Mesendoderm (in vitro differentiated cells): ENCODE measurements at places on chromosomes 2 and 18.

DNA sequence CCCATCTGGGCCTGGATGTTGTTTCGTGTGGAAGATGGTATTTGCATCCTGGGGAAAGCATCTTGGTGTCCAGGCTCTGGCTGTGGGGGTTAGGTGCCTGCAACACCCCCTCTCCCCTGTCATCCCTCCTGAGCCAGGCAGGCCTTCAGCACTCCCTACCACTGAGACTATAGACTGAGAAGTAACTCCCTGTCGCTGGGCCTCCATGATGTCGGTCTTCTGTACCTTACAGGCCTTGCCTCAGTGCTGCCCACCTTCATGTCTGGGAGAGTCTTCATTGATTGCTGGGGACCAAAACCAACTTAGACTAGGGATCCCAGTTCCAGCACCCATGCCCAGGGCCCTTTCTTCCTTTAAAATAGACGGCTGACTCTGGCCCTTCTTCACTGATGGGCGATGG is 33.1 kb upstream of the DNMT3A start:
- DNase-seq, result no peak

GRCh38 chr2:34069604-34070003 is 470.5 kb upstream of the FAM98A start:
- DNase-seq, result no peak

GRCh38 chr2:151927501-151928221 is 99.4 kb upstream of the ARL5A start:
- peak; percentile 9 for DNase-seq

- no peak for DNase-seq
These were observed 450.2 kb upstream of the KLHL29 start for GRCh38 chr2:22934747-22935146.

DNA sequence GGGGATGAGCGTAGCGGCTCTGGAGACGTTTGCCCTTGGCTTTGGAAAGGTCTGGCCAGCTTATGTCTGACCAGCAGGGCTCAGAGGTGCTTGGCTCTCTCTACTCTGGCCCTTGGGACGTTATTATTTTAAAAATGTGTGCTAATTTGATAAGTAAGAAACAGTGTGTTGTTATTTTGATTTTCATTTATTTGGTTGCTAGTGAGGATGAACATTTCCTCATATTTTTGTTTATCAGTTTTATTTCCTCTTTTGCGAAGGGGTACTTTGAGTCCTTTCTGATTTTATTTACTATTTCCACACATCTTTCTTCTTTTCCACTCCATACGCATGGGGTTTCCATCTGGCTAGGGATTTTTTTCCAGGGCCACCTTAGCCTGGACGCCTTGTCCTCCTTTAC is 11.4 kb downstream of the CXCR4 start:
- DNase-seq, result no peak

- DNase-seq, result no peak
These were observed 159.8 kb downstream of the TAF4B start for GRCh38 chr18:26386002-26386401.

GRCh38 chr2:196592911-196593881 is 46.3 kb upstream of the CCDC150 start:
- DNase-seq, result peak; percentile 79

- no peak for DNase-seq
These were observed 480.3 kb downstream of the BCL11A start for GRCh38 chr2:60073201-60073600.

GRCh38 chr2:241568726-241569125 is 10.2 kb downstream of the BOK start:
- no peak for DNase-seq

DNA sequence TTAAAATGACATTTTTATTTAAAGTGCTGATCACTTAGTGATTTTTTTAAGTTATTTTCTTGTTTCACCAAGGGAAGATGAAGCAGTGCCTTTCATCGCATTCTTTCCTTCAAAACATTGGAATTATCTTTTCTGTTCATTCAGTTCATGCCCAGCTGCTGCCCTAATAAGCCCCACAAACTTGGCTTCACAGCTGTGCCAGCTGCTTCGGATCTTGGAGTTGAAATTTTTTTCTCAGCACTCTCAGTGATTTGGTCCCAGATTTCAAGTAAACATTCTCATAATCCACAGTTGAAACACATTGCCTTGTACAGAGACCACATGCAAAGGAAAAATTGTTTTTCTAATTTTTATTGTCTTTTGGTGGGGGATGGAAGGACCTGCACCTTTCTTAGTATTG is 353.3 kb upstream of the LRP1B start:
- no peak for DNase-seq

GRCh38 chr2:42954227-42954962 is 162.0 kb upstream of the HAAO start:
- peak; percentile 65 for DNase-seq

GRCh38 chr2:84654414-84654813 is 138.1 kb downstream of the DNAH6 start:
- DNase-seq, result no peak

DNA sequence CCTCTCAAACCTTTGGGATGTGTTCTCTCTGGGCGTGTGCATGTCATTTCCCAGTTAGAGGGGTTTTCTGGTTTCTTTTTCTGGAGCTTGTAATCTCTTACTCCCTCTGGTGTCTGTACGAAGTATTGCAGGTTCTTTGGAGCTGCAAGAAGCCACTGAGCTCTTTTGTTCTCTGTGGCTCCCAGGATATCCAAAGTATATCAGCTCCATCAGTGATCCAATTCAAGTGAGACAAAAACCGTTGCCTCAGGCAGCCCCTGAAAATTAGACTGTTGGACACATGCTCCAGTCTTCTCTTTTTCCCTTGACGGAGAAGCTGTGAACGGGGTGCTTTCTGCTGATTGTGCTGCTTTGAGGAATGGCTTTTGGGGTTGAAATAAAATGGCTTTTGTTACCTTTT is 59.0 kb upstream of the LDLRAD4 start:
- peak; percentile 86 for DNase-seq

DNA sequence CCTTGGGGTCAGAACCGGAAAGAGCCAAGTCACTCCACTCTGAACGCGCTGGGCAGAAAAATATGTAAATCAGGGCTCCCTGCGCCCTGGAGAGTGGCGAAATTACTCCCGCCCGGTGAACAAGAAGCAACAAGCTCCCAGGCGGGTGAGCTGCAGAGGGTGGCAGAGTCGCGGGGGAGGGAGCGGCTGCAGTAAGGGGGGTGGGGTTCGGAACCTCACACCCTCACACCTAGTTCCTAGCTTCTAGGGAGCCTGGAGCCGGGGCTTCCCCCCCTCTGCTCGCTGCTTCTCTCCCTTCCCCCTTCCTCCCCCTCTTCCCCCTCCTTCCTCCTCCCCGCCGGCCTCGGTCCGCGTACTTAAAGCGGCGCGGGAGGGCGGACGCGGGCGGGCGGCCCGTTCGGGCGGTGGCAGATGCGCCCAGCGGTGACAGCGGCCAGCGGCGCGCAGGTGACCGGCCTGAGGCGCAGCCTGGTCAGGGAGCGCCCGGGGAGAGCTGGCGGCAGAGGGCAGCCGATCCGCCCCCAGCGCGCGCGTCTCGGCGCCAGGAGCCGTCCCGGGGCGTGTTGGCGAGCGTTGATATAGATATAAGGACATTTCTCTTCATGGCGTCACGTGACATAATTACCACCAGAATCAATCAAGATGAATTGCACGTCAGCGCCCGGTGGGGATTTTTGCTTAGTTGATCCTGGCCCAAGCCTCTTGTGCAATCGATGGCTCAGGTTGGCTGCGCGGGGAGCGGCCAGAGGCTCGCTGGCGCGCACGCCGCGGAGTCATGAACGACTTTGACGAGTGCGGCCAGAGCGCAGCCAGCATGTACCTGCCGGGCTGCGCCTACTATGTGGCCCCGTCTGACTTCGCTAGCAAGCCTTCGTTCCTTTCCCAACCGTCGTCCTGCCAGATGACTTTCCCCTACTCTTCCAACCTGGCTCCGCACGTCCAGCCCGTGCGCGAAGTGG is at the start of gene HOXD11:
TSS of gene HOXD11 (plus strand) at position 700 of the 959 bp plus-strand sequence. CDS start at position 776, 76 bp downstream.
- peak; percentile 75 for DNase-seq

DNA sequence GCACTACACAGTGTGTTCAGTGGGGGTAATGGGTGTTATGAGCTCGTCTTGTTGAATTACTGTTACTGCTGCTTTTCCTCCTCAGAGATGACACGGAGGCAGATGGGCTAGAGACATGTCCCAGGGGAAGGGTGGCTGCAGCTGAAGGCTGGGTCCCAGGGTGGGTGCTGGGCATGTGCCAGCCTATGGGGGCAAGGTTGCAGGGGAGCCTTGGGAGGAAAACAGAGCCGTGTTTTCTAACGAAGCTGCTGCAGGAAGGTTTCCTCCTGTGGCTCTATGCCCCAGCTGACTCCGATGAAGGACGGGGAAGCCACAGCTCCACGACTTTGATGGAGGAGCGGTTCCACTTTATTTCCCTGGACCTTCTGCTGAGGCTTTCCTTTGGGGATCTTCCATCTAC is 42.4 kb downstream of the ASB18 start:
- no peak for DNase-seq

DNA sequence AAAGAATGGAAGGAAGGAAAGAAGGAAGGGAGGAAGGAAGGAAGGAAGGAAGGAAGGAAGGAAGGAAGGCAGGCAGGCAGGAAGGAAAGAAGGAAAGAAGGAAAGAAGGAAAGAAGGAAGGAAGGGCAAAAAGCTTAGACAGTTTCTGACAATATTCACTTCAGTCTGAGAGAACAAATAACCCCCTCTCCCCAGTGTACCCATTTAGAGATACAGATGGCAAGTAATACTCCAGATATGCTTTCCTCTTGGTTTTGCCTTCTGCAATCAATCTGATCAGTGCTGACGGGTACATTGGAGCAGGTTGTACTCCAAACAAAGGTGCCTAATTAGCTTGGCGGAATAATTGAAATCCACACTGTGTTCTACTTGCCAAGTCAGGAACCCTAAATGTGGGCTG is 534.6 kb upstream of the TMEFF2 start:
- DNase-seq, result no peak

- peak; percentile 65 for DNase-seq
These were observed 807.5 kb downstream of the MBD2 start for GRCh38 chr18:53417003-53417402.

DNA sequence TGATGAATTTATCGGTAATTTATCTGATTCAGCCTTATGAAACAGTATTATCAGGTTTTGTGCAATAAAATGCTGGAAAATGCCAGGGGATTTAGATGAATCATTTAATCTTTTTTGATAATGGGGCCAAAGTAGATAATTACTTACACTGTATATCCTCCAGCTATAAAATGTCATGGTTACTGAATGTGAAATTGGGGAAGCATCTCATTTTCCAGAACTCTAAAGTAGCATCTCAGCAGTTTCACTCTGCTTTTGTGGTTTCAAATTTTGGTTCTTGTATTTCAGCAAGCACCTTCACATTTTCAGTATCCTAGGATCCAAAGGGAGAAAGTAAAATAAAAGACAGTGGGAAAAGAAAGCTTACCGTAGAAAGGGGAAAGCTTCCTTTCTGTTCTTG is 12.8 kb downstream of the ANKRD62 start:
- no peak for DNase-seq

- no peak for DNase-seq
These were observed 179.6 kb downstream of the LAMA1 start for GRCh38 chr18:6938003-6938402.

GRCh38 chr2:130342020-130342532 is 621 bp upstream of the IMP4 start:
- DNase-seq, result peak; percentile 99

- DNase-seq, result no peak
These were observed 1.5 kb downstream of the HOXD1 start for GRCh38 chr2:176189681-176190641.

GRCh38 chr2:46461709-46462171 is 17.6 kb upstream of the TMEM247 start:
- DNase-seq, result no peak

DNA sequence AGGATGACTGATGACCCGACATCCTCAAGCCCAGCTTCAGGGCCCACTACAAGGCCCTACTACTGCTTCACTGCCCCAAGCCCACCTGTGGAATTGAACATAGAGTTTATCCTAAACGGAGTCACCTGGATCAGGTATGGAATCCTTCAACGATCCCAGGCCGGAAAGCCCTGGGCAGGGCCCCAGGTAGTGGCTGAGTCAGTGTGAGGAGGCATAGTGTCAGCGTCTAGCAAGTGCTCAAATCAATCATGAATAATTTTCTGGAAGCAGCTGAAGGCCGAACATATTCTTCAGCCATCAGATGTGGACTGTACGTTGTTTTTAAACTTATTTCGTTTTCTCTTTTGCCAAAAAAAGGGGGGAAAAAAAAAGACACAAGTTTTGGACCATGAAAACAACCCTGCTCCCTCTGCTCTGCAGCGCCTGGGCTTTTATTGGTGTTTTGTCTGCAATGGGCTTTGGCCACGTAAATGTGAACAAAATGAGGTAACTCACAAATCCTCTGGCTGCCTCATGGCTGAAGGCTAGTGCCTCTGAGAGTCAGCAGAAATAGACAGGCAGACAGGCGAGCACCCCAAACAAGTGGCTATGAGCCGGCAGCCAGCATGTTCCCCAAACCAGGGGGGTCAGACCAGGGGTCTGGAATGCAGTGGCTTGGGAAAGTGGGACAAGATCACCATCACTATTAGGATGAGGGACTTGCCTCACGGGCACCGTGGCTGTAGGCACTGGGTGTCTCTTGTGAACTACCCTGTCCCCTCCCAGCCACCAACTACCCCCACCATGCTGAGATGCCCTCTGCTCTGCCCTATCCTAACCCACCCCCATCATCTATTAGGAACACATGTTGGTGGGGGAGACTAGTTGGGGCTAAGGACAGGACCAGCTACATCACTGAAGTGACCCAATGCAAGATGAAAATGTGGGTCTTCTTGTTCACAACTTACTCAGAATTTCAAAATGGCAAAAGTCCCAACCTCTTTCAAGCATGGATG is 51.4 kb downstream of the TTC32 start:
- no peak for DNase-seq

- DNase-seq, result no peak
These were observed 51.1 kb downstream of the MYO1B start for GRCh38 chr2:191296083-191297006.

DNA sequence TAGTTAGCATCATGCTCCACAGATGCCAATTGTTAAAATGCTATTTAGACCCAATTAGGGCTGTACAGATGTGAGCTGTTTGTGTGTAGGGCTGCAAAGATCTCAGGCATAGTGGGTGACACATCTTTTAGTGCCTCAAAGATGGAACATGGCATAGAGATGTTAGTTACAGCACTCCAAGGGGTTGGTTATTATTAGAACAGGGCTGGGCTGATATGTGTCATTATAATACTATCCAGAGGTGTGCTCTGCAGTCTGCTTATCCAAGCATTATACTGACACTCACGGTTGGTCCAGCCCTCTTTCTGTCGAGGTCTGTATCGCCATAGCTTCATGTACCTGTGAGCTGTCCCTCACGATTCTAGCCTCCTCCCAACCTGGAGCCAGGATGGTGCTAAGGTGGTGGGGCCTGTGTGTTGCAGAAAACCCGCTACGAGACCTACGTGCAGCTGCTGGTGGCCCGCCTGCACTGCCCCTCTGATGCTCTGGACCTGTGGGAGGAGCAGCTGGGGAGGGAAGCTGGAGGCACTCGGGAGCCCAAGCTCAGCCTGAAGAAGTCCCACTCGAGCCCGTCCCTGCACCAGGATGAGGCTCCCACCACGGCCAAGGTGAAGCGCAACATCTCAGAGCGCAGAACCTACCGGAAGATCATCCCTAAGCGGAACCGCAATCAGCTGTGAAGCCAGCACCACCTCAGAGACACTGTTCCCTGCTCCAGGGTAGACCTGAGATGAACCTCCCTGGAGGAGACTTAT is 27.1 kb downstream of the PSD4 start:
- DNase-seq, result no peak

- no peak for DNase-seq
These were observed 446.3 kb downstream of the LPIN1 start for GRCh38 chr2:12192762-12193161.
